Transverse colon (tissue), 4 donors: ENCODE measurements at places on chromosomes 16 and 17. TPM values are rescaled to one million over a fixed set of nuclear protein-coding genes. Genes with fewer than 3 reads are reported as not detected.

The PARD6A gene
- 6.3 TPM for total RNA-seq

The MAPT gene
- 2.3 TPM for total RNA-seq

The PCGF2 gene
- 9.1 TPM for total RNA-seq

The CTRB2 gene
- not detected for total RNA-seq

The MEOX1 gene
- not detected for total RNA-seq
